Cerebellar nuclear complex (tissue), 1 donor: ENCODE measurements at places on chromosomes 6 and 20.

DNA sequence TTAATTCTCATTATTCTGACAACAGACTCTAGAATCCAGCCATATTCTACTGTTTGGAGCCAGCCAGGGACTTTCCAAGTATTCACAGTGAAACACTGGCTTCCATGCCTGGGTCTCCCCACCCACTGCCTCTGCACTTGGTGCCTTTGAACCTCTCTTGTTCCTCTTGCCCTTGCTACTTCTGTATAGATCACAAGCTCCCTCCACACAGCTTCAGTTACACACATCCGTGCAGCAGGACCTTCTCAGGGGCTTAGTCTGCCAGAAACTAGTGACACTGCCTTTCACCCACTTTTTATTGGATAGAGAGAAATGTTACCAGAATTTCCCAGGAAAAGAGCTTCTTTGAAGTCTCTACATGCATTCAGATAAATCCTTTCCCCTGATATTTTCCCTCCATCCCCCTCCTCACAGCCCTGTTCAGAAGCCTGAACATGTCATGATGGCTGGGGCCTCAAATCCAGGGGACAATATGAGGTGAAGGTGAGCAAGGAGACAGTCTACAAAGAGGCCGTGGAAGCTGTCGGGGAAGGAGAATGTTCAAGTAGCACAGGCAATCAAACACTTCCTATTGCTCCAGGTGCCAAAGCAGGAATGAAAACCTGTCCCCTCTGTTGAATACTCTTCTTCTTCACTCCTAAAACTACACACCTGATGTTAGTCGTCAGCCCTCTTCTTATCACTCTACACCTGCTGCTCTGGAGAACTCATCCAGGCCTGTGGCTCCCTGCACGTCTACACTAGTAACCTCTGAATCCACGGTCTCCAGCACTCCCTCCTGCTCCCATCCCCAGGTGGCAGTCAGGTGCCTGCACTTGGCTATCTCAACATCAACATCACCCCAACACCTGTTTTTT is 20.2 kb upstream of the HLA-DOA start:
- no peak for DNase-seq

DNA sequence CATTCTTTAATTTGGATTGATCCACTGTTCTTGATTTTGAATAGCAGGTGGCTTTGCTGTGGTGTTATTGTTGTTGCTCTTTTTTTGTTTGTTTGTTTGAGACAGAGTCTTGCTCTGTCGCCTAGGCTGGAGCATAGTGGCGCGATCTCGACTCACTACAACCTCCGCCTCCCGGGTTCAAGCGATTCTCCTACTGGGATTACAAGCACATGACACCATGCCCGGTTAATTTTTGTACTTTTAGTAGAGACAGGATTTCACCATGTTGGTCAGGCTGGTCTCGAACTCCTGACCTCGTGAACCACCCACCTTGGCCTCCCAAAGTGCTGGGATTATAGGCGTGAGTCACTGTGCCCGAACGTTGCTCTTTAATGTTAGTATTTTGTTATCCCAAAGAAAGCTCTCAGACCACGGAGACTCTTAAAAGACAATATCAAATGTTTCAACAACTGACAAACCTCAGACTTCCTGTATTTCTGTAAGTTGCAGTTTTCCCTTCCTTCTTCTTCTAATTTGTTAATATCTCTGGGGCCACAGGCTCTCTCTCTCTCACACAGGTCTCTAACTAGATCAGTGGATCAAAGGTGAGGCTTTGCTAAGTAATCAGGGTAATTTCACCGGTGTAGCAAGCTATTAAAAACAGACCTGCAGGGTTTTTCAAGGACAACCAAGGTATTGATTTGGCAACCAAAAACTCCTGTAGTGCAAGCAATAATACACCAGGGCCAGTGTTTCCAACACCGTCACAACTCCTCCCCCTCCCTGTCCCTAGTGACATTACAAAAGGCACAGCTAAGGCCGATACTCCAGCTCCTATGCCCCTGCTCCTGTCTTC is 48.8 kb upstream of the ZNF217 start:
- no peak for DNase-seq

DNA sequence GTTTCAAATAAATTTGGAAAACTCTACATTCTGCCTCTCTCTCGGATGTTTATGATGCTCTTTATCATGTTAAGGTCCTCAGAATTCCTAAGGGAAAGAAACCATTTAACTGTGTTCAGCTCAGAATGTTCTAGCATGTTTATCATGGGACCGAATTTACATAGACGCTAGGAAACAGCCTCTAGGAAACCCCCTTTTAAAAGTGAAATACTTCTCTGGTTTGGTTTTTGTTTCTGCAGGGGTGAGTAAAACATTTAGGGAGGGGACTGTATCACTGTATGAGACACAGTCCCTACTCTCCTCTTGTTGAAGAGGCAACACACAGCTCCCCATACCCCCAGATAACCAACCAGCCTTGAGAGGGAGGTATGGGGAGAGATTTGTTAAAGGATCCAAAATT is 267.6 kb upstream of the SUPT3H start:
- no peak for DNase-seq

- peak; percentile 35 for DNase-seq
Observed at GRCh38 chr6:138765896-138766655, 7.5 kb upstream of the CCDC28A start.
